Stimulated activated CD8-positive, alpha-beta memory T cell treated with anti-CD3 and anti-CD28 coated beads, Interleukin-15, amount 100 ng/mL, for 48 hours (primary cell): ENCODE measurements at places on chromosomes 1 and 21.

GRCh38 chr1:167291539-167292185 is 71.0 kb downstream of the POU2F1 start:
- DNase-seq = no peak

DNA sequence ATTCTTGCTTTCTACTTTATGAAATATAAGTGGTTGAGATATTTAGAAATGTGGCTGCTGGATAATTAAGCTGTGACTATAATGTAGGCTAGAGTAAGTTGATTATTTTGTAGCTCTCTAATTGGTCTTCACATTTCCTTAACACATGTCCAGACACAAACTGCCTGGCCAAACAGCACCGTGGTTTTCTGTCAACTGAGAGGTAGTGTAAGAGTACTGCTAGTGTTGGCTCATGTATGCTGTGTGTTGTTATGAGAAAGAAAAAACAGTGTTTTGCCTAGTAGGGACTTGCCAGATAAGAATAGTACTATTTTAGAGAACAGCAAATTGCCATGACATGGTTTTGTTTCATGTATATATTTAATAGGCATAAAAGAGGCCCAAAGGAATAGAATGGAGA is 37.1 kb downstream of the TMED5 start:
- no peak for DNase-seq

DNA sequence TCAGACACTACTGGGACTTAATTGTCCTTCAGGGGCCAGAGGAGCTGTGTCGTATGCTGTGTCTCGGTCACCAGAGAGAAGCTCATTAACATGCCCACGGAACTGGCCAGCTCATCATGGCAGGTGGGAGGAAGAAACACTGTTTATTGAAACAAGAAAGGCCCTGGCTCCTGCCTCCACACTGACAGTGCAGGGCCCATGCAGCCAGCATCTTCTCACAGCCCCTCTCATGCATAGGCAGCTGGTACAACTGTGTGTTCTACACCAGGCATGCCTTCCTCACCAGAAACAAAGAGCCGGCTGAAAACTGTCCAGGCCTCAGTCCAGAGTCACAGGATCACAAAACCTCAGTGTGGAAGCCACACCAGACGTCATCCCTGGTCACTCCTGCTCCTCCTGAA is 106.0 kb downstream of the UBE2U start:
- DNase-seq = no peak

- no peak for DNase-seq
Observed at GRCh38 chr1:229108598-229109201, 162.2 kb upstream of the RAB4A start.

- no peak for DNase-seq
Observed at GRCh38 chr1:1183221-1183747, 9.6 kb downstream of the TTLL10 start.
